LoVo (cell line): ENCODE measurements at places on chromosomes 6 and 20.
A peak's percentile ranks its signal among the peaks of the same experiment; 100 is the strongest.

- no peak for DNase-seq
These were observed 71.5 kb upstream of the LAMP5 start for GRCh38 chr20:9442858-9443257.

- no peak for DNase-seq
These were observed 32.1 kb downstream of the RIPOR2 start for GRCh38 chr6:24903681-24904080.

DNA sequence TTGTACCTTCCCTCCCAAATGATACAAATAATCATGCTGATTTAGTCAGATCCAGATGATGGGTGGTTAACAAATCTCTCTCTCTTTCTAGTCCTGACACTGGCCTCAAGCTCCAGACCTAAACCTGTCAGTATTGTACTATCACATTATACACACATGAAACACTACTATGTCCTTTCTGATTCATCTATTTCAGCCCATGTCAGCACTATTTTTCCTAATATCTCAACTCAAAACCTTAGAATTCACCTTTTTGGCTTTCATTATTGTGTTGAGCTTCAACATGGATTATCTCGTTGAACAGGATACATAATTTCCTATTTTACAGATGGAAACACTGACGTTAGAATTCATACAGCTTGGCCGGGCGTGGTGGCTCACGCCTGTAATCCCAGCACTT lies 3.5 kb downstream of the PIGU start:
- DNase-seq: no peak

DNA sequence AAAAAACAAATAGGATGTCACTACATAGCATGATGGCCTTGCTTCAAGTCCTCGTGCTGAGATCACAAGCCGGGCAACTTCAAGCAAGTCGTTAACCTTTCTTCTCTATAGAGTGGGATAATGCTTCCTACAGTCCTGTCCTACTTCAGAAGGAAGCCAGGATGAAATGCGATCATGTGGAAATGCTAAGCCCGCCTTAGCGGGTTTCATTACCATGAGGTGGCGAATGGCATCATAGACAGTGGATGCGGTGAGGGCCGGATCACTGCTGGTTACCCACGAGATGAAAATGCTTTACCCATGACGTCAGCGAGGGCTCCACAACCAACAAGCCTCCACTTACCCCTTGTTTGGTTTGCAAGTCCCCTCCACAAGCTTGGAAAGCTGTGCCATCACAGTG lies 206.4 kb downstream of the TBXT start:
- no peak for DNase-seq

- no peak for DNase-seq
These were observed 4.2 kb downstream of the AHI1 start for GRCh38 chr6:135493218-135493961.

- DNase-seq: no peak
These were observed 339.4 kb downstream of the CDKAL1 start for GRCh38 chr6:20873425-20874190.

DNA sequence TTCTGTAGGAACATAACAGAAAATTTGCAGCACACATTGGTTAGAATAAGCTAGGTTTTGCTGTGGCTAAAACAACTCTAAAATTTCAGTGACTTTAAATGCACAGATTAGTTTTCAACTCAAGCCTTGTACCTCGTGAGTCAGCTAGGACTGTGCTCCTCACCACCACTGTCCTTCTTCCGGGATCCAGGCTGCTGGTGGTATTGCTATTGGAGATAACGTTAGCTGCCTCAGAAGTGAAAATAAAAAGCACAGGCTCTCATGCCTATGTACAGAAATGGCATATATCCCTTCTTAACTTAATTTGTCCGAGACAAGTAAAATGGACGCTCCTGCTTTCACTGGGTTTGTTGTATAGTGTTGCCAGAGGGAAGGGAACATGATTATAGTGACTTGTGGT lies 931.1 kb upstream of the EYS start:
- DNase-seq: peak; percentile 18

DNA sequence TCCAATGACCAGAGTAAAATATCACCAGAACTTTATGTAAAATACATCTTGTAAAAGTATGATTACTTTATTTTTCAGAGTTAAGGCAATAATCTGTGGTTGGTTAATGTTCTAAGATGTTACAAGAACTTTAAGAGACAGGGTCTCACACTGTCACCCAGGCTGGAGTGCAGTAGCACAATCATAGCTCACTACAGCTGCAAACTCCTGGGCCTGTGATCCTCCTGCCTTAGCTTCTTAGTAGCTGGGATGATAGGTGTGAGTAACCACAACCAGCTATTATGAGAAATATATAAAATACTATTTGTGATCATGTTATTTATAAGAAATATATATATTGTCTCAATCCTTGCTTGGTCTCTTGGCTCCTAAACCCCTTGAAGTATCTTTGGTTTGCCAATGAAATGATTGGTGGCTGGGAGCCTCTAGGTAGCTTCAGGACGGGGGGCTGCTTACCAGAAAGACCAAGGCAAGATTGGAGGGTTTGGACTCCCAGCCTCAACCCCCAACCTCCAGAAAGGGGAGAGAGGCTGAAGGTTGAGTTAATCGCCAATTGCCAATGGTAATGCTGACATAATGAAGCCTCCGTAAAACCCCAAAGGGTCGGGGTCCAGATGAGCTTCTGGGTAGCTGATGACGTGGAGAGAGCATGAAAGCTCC lies 15.4 kb downstream of the SOD2 start:
- DNase-seq: no peak

- peak; percentile 43 for DNase-seq
These were observed 78.5 kb upstream of the SIRPA start for GRCh38 chr20:1816384-1817381.

GRCh38 chr6:11192167-11192566 lies 40.3 kb downstream of the NEDD9 start:
- DNase-seq: no peak

GRCh38 chr6:87171938-87172633 lies 16.7 kb downstream of the ZNF292 start:
- no peak for DNase-seq
